ENCODE measurements at places on chromosomes 2 and 18.

- DNase-seq, result peak; percentile 30
Observed at GRCh38 chr2:218898109-218898878, 17.6 kb downstream of the WNT10A start.

DNA sequence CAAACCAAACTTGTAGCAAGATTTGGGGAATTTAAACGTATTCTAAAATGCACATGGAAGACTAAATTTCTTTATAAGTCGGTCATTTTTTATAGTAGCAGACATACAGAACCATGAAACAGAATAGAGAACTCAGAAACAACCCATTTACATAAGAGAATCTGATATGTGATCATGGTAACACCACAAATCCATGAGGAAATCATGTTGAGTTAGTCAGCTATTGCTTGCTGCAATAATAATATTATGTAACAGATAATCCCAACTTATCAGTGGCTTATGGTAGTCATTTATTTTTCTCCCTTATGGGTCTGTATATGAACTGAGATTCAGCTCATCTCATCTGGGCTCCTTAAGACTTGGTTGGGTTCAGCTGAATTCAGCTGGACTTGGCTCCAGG lies 103.4 kb upstream of the SERTAD2 start:
- DNase-seq, result no peak

- peak; percentile 88 for DNase-seq
Observed at GRCh38 chr2:229610333-229610732, 104.0 kb downstream of the DNER start.

- no peak for DNase-seq
Observed at GRCh38 chr2:9091811-9092210, 88.3 kb upstream of the MBOAT2 start.

DNA sequence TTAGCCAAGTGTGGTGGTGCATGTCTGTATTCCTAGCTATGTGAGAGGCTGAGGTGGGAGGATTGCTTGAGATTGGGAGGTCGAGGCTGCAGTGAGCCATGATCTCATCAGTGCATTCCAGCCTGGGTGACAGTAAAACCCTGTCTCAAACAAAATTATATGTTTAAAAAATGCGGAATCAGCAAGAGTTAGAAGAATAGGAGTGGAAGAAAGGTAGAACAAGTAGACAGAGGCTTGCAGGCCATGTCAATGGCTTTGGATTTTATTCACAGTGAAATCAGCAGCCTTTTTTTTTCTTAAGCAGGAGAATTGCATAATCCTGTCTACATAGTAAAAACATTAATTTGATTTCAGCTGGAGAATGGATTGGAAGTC lies 7.8 kb upstream of the MTLN start:
- no peak for DNase-seq

GRCh38 chr2:35409762-35410161 lies 945.8 kb upstream of the CRIM1 start:
- no peak for DNase-seq

All from brain microvascular endothelial cell (primary cell).